Stimulated activated CD8-positive, alpha-beta memory T cell treated with anti-CD3 and anti-CD28 coated beads, Interleukin-2, amount 100 ng/mL, for 1 hour (primary cell): ENCODE measurements at places on chromosomes 2 and 18.

DNA sequence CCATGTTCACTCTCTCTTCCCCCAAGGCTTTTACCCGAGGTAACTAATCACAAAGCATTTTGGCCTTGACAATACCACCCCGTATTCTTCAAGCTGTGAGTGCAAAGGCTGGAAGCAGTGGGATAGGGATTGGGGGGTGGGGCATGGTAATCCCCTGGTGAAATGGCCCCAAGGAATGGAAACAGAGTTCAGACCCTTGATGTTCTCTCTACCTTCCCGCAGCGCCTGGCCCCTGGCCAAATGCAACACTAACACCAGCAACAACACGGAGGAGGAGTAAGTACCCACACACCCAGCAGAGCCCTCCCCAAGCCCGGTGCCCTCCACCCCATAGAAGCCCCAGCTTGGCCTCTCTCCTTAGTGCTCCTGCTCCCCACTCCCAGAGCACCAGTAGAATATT lies 36.9 kb downstream of the CNGA3 start:
- DNase-seq = no peak

DNA sequence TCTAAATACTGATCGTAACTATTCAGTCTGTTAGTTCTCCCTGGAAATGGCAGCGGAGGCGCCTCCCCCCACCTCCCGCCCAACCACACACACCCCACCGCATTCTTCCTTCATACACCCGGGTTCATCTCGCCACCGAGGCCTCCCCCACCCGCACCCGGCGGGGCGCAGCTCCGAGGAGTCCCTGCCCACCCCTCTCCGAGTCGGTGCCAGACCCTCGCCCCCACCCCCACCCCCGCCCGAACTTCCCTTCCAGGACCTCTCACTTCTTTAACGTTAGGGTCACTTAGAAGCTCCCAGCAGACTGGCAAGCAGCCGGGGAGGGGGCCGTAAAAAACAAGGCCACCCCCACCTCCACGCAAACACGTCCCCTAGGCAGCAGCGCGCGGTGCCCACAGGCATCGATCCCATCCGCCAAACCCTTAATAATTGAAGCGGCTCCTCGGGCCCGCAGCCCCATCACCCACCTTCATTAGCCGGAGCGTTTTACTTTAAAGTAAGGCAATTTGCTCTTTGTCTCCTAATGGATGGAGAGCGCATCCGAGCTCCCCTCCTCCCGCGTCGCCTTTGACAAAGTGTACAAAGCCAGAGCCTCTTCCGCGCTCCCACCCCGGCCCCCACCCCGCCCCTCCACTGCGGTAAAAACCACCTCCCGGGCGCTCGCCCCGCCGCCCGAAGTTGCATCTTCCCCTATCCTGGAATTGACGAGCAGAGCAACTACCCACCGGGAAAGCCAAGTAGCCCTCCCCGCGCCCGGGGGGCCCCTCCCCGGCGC lies 624 bp downstream of the ZNF516 start:
- no peak for DNase-seq

- DNase-seq = no peak
Measured at GRCh38 chr2:20643826-20644225, 7.1 kb downstream of the HS1BP3 start.

DNA sequence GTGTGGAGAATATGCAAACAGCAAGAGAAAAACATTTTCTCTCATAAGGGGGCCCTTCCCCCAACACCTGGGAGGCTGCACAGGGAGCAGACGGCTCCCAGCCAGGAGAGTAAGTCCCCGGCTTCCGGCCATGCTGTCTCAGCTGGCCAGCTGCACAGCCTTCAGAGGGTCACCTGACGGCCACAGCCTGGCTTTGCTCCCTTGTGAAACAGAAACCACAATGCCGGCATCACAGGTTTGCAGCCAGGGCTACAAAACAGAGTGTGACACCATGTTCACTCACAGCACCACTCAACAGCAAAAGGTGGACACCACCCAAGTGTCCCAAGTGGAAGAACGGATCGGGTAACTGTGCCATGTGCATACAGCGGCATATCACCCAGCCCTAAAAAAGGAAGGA lies 86.9 kb upstream of the GPC1 start:
- no peak for DNase-seq

- DNase-seq = no peak
Measured at GRCh38 chr18:79274823-79275222, 120.9 kb upstream of the NFATC1 start.

DNA sequence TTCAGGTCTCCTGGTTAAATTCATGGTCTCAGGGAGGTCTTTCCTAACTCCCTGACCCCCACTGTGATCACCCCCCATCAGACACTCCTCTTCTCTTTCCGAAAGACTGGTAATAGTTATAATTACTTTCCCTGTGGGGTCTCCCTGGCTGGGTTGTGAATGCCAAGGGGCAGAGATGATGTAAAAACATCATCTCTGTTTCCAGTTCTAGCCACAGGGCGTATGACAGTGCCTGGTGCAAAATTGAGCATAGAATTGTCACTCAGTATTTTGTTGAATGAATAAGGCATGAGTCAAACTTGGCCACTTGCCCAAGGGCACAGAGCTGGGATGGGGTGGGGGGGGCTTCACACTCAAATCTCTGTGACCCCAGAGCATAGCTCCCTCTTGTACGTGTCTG lies 65.2 kb downstream of the LTBP1 start:
- DNase-seq = no peak

- no peak for DNase-seq
Measured at GRCh38 chr2:162317861-162318327, 590 bp downstream of the IFIH1 start.

GRCh38 chr2:25276569-25277465 lies 64.9 kb downstream of the DNMT3A start:
- peak; percentile 55 for DNase-seq

GRCh38 chr2:128288781-128289180 lies 29.9 kb downstream of the HS6ST1 start:
- no peak for DNase-seq

DNA sequence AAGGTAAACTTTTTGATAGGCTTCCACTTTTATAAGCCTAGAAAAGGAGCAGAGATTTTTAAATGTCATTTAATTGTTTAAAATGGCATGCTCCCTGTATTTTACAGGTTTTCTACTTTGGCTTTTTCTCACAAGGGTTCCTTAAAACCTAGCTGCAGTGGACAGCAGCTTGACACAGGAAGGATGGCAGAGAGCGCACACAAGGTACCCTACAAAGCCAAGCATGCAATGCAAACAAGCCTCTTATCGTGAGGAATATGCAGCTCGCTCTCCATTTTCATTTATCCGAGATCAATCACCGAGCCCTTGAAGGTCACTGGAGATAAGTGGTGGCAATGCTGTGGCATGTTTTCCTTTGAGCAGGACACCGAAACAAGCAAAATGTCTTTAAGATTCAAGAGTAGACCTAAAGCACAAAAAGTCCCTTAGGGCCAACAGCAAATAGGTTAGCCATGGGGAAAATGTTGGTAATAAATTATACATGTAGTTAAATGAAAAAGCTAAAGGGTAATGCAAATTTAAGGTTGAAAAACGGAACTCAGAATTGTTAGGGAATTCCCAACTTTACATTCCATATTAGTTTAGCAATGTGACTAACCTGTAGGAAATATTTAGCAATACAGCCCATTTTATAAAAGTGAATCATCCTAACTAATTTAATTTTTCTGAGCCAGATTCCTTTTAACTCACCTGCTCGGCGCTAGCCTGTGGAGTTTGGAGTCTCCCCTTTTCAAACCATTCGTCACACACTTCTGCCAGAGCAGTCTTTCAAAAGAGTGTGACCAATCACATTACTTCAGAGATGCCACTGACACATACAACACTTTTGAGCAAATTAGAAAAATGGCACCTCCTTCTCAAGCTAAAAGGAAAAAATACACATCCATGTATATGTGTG lies 337.9 kb upstream of the PKDCC start:
- no peak for DNase-seq

- no peak for DNase-seq
Measured at GRCh38 chr18:78912336-78912735, 67.3 kb upstream of the SALL3 start.

- no peak for DNase-seq
Measured at GRCh38 chr18:61988100-61988499, 95.3 kb upstream of the RNF152 start.

DNA sequence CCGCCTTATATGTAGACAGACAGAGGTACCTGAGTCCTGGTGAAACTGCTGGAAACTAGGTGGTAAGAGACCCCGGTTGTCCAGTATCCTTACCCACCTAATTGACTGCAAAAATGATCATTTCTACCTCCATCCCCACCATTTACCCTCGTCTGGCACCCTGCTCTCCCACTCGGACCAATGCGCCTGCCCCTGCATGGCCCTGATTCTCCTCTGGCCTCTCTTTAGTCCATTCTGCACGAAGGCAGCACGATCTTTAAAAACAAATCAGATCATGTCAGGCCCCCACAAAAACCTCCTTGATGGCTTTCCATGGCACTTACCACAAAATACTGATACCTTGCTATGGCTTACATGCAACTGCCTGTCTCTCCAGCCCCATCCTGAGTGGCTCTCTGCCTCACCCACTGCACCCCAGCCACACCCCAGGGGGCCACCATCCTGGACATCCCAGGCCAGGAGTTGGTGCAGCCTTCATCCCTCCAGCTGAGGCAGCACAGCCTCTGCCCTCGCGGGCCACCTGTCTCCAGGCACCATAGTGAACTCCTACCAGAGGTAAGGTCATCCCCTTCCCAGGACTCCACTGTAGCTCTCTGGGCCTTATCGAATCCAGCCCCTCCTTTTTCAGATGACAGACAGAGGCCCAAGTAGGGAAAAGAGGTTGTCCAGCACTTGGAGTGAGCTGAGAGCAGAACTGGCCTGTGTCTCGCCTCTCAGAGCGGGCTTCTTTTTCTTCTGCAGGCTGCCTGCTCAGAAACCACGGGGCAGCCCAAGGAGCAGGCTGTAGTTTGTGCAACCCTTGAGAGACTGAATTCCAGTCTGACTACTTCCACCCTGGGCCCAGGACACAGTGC lies 12.3 kb upstream of the CIB4 start:
- no peak for DNase-seq
